H9 (cell line): ENCODE measurements at places on chromosomes 2 and 18. TPM values are rescaled to one million over a fixed set of nuclear protein-coding genes. Genes with fewer than 3 reads are reported as not detected.
A peak's percentile ranks its signal among the peaks of the same experiment; 100 is the strongest.

The GPR55 gene
- total RNA-seq = 0.11 TPM in 1 of 2 replicates, not detected in the other

The PAIP2B gene
- 16.8 and 17.7 TPM in 2 replicates for total RNA-seq

GRCh38 chr18:7633171-7633570 lies 66.1 kb downstream of the PTPRM start:
- no peak for DNase-seq

DNA sequence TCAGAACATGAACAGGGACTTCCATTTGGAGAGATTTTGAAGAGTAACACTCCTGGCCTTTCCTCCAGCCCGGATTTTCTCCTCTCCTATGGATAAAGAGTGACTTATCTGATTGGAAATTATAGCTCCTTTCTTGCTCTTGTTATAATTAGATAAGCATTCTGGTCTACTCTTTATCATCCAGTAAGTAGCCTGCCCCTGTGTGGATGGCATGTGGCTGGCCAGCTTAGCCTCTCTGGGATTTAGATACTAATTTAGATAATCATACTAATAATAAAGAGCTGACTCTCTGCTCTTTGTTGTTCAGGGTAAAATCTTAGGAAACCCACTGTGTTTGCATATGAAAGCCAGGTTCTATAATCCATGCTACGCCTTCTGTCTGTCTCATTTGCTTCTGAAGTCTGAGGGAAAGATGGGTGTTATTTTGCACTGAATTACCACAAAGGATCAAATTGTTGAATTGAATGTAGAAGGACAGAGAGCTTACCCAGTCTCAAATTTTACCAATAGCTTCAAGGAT lies 438.8 kb downstream of the SPAG16 start:
- no peak for DNase-seq

DNA sequence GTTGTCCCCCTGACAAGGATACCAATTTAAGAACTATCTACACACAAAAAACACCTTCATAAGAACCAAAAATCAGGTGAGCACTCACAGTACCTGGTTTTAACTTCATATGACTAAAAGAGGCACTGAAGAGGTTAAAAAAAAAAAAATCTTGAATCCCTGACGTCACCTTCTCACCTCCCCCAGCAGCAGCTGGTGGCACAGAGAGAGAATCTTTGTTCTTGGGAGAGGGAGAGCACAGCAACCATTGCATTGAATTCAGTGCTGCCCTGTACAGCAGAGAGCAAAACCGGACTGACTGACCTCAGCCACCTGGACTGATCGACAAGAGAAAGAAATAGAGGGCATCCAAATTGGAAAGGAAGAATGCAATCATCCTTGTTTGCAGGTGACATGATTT lies 566.0 kb downstream of the TMX3 start:
- DNase-seq = peak; percentile 29

- DNase-seq = no peak
Observed at GRCh38 chr2:25543939-25544338, 129.4 kb downstream of the DTNB start.

DNA sequence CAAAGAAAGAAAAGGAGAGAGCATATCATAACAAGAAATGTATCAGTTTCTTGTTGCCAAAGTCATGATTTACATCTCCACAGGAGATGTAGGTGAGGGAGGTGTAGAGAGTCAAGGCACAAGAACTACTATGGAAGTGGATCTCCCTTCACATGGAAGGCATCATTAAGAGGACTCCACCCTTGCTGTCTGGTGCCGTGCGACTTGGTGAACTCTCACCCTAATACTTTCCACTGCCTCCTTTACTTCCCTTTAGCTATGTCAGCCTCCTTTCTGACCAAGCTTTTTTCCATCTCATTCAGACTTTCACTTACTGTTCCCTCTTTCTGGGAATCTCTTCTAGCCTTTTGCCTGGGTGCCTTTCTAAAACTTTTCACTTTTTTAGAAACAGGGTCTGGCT lies 490.0 kb downstream of the THSD7B start:
- DNase-seq = no peak

DNA sequence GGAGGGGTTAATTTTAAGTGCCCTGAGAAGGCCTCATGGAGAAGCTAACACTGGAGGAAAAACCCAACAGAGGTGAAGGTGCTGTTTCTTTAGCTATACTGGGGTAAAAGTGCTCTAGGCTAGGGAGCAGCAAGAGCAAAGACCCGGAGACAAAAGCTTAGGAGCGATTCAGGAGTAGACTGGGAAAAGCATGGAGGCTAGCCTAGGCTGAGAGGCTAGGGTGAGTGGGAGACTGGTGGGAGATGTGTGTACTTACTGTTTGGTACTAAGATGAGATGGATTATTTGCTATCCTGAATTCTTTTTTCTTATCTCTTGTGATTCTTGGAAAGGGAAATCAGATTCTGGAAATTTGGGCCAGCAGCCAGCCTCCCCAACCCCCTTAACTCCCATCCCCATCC lies 2.0 kb downstream of the GIGYF2 start:
- DNase-seq = no peak

DNA sequence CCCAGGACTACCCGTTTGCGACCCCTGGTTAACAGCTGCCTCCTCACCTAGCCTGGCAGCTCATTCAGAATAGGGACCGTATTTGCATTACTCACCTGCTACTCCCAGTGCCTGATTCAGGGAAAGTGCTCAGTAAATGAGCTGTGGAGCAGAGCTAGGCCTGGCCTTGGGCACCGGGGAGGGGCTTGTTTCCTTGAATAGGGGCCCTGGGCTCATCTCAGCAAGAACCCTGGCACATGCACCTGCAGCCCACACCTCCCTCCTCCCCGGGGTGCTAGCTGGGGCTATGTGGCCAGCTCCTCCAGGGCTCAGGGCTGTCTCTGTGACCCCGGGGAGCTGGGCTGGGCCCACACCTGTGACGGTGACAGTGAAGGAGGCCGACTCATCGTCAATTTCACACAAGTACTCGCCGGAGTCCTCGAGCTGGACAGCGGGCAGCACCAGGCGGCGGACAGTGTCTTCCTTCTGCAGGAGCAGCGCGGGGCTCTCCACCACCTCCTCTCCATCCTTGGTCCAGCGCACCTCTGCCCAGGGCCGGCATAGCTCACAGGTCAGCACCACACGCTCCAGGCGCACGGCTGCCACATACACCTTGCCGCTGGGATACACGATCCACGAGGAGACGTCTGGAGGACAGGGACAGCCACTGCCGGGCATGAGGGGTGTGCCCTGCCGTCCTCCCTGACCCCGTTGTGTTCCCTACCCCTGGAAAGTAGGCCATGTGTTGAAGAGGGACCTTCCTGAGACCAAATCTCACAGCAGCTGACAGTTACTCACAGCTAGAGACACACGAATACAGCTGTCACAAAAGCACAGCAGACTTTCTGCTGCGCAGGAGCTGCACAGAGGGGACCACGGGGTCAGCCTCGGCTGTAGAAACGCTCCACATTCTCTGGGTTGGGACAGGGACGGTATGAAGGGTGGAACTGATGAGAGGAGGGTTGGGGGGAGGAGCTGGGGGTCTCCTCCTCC lies 9.0 kb downstream of the OBSL1 start:
- DNase-seq = peak; percentile 65

- DNase-seq = no peak
Observed at GRCh38 chr2:16664809-16665747, 556 bp downstream of the CYRIA start.

DNA sequence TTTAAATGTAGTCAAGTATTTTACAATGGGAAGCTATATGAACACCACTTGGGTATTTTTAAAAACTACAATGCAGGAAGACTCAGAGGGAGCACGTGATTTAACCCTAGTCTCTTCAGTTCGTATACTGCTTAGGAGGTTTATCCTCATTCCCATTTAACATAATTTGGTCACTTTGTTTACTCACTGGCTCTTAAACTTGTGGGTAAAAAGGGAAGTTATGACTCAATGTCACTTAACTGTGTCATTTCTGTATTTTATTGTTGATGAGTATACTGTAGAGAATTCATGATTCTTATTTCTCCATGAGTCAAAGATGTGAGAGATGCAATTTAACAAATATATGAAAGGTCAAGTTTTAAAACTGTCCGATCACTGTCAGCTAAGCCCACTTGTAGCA lies 48.2 kb downstream of the SLC66A3 start:
- no peak for DNase-seq

GRCh38 chr2:14815201-14815600 lies 182.7 kb downstream of the LRATD1 start:
- DNase-seq = no peak

DNA sequence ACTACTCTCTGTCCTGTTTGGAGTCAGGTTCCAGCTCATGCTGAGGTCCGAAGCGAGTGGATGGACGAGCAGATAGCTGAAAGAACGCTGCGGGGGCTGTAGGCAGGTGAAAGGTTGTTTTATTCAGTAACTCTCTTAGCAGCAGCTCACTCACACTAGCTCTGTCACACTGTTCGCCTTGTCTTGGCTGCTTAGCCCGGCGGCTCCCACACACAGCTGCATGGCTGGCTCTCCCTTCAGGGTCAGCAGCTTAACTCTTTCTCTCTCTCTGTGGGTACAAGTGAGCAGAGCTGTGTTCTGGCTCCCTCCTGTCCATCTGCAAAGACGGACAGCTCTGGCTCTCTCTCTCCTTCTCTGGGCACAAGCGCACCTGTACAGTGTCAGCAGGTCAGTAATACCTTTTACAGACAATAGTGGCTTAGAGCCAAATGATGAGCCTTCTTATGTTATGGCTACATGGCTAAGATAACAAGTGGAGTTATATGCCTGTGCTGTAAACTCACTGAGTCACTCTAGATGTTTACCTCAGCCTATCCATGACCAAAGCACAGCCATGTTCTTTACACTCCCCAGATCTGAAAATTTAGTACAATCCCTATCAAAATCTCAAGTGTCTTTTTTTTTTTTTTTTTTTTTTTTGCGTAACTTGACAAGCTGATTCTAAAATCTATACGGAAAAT lies 149.3 kb downstream of the GALNT1 start:
- DNase-seq = no peak

DNA sequence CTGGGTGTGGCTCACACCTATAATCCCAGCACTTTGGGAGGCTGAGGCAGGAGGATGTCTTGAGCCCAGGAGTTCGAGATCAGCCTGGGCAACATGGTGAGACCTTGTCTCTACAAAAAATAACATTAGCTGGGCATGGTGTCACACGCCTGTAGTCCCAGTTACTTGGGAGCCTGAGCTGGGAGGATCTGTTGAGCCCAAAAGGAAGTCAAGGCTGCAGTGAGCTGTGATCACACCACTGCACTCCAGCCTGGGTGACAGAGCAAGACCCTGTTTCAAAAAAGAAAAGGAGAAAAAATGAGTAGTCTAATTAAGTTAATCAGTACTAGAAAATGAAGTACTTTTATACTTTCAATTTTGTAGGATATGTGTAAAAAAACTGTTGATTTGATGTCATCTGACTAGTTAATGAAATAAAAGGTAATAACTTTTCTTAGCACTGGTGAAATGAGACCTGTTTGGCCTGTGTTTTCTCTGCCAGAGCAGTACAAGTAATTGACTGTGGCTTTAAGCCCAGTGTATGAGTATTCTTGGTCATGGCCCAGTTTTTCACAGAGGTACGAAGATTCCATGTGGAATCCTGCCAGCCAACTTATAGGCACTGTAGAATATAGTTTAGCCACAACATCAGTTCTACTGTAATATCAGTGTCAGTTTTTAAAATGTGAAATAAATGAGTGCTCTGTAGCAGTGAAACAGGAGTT lies 35.8 kb downstream of the MFSD6 start:
- DNase-seq = no peak

GRCh38 chr2:85131116-85131515 lies 2.1 kb upstream of the TCF7L1 start:
- DNase-seq = peak; percentile 48
